ENCODE measurements at places on chromosomes 1 and 21.

- DNase-seq: peak; percentile 78
Observed at GRCh38 chr21:34544032-34544496, 32.1 kb upstream of the KCNE1 start.

- no peak for DNase-seq
Observed at GRCh38 chr1:178544531-178544930, 31.6 kb downstream of the TEX35 start.

- peak; percentile 57 for DNase-seq
Observed at GRCh38 chr1:109556563-109556962, 8.1 kb downstream of the GNAI3 start.

DNA sequence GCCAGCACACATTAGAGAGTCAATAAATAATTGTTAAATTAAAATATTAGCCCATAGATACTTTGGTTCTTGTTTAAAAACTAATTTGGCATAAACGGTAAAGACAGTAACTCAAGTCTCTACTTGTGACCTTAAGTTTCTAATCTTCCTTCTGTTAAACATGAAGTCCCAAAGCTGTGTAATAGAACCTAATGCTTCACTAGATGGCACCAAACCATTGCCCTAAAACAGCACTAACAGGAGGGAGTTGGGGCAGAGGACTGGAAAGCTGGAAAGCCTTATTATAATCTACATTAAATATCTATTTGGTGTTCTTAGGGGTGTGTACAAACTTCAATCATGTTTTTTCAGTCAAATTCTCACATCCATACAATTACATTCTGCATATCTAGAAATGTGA, 176.7 kb downstream of the OLFM3 start:
- DNase-seq: peak; percentile 30

GRCh38 chr1:162756523-162756922, 34.0 kb upstream of the HSD17B7 start:
- DNase-seq: peak; percentile 82

GRCh38 chr1:210677533-210677932, 348.8 kb downstream of the HHAT start:
- DNase-seq: no peak

GRCh38 chr1:201272799-201273198, 10.5 kb upstream of the PKP1 start:
- no peak for DNase-seq

DNA sequence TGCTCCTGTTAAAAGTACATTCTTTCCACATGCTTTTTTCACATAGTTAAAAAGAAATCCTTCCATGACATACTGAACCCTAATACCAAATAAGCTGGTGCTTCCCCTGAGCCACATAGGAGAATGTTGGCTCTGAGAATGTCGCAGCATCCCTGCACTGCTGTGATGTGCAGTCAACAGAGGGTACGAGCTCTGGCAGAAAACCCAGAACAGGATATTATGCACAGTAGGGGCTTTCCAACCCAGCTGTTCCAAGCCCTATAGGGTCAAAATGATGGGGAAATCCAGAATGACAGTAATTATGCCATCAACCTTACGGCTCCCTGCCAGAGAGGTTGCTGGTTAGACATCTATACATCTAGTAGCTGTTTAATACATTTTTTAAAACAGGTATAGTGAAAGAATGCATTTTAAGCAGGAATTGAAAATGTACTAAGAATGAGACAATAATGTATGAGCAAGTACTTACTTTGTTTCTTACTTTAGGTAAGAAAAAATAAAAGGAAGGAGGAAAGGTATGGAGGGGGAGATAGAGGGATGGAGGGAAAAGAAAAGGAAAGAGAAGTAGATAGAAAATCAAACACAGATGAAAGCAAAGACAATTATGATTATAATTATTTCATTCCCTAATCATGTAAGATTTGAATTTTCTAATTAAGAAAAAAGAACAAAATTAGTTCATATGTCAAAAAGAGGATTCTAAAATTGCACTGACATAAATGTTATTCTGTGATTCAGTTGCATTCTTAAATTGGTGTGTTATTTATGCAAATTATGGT, 126.0 kb downstream of the NR5A2 start:
- no peak for DNase-seq

DNA sequence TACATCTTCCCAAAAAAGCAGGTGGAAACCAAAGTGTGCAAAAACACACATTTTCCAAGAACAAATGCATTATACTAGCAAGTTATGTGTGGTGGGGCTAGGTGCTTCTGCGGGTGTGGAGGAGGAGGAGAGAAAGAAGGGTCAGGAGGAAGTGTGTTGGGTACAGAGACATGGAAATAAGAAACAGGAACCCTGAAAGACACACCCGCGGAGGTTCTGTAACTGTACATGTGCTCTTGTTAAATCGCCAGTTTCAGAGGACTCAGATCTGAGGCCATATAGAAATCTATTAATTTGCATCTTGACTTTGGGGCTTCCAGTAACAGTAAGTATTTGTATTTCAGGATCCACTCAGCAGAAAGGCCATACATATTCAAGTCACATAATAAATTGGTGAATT, 30.9 kb downstream of the ERG start:
- no peak for DNase-seq

DNA sequence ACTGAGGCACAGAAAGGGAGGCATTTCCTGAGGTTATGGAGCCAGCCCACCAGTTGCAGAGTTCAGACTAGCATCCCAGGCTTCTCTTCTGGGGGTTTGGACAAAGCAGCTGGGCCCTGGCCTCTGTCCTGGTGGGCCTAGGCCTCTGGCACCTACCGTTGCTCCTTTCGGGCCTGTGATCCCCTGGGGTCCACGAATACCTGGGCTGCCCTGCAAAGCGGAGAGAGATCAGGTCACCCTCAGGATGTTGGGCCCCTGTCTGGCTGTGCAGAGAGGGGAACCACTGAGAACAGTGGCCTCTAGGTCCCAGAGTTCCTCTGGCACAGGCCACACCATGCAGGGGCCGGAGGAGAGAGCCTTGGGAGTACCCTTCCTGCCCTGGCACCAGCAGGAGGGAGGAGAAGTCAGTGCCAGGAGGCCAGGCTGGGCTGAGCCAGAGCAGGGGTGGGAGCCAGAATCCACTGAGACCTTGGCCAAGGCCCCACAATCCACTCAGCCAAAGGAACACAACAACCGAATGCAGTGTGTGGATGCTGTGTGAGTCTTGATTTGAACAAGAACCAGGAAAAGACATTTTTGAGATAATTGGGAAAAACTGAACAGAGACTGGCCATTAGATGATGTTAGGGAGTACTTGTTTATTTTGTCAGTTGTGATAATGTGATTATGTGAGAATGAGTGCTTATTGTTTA, 8.9 kb downstream of the COL9A2 start:
- no peak for DNase-seq

DNA sequence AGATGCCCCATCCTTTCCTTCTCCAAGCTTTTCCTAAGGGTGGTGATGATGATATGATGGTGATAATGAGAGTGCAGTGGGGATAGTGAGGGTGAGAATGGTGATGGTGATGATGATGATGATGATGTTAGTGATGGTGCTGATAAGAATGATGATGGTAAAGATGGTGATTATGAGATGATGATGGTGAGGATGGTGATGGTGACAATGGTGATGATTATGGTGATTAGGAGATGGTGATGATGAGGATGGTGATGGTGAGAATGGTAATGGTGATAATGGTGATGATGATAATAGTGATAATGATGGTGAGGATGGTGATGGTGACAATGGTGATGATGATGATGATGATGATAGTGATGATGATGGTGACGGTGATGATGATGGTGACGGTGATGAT, 4.0 kb downstream of the BSND start:
- DNase-seq: no peak

DNA sequence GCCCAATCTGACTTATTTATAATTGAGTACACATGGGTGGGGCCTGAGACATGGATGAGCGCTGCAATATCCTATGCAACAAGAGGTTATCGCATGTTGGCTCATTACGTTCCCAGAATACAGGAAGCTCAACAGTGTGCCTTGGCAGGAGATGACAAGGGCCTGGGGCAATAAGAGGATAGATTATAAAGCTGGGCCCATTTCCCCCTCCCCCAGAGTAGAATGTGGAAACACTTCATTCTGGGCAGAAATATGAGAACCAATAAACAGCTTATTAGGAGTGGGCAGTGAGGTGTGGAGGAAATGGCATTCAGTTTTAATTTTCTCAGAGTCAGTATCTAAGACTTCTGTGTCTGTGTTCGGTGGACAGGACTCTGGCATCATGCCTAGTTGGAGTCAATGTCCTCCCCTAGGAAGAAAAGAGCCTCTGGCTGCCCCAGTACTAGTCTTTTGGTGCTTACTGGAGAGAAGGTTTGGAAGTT, 92.8 kb downstream of the PIK3R3 start:
- peak; percentile 43 for DNase-seq

GRCh38 chr21:34229353-34229752, 134.5 kb upstream of the KCNE2 start:
- no peak for DNase-seq

DNA sequence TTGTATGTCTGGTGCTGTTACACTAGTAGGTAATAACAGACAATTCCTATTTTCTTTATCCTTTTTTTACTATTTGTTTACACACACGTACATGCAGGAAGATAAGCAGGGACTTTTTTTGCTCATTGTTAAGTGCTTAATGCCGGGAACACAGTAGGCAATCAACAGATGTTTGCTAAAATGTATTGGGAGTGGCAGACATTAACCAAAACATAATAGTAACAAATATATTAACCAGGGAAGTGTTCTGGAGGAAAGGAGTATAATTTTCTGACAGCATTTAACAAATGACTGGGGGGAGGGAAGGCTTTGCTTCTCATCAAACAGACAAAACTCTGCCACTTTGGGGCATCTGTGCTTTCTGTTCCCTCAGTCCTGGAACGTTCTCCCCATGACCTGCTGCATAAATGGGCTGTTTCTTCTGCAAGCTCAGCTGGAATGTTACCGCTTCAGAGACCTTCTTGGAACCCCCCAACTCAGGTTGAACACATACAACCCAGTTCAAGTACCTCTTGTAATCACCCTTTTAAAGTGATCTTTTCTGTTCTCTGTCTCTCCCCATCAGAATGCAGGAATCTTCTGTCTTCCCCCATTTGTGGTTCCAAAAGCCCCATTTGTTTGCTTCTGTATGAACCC, 2.1 kb downstream of the CR1L start:
- DNase-seq: no peak

DNA sequence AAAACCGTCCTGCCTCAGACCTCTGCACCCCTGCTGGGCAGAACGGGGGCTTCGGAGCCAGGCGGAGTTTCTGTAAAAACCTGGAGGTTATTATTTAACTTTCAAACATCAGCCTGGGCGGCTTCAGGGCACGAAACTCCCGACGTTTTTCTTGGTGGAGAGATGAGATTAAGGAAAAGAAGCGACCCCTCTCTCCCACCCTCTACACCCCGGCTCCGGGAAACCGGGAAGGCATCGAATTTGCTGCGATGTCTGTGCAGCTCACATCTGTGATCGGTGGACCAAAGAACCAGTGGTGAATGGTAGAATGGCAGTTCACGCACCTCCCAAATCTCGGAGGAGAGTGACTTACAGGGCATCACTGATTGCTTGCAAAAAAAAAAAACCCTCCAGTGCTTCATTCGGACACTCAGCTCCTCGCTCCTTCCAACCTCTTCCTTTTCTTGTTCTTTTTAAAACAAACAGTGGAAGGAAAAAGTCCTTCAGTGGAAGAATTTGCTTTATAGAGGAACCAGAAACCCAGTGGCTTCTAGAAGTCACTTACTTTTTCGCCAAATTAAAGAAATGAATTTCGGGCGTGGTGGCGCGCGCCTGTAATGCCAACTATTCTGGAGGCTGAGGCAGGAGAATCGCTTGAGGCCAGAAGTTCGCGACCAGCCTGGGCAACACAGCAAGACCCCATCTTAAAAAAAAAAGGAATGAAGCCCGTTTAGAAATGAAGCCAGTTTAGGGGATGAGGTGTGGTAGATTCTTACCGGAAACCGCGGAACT, 884 bp downstream of the PHACTR4 start:
- peak; percentile 76 for DNase-seq

DNA sequence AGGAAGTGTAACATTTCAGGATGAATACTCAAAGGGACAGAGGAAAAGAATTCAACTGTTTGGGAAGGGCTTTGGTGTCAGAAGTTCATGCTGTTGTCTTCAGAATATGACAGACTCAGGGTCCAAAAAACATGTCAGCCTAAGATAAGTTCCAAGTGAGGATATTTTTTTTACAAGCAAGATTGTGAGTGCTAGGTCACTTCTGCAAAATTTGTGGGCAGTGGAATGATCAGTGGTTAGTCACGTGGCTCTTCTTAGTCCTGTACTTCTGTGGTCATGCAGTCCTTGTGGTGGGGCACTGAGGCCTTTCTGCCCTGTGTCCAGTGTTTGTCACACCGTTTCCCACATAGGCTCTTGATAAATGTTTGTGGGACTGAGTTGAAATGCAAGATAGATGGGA, 5.2 kb downstream of the RGL1 start:
- no peak for DNase-seq

DNA sequence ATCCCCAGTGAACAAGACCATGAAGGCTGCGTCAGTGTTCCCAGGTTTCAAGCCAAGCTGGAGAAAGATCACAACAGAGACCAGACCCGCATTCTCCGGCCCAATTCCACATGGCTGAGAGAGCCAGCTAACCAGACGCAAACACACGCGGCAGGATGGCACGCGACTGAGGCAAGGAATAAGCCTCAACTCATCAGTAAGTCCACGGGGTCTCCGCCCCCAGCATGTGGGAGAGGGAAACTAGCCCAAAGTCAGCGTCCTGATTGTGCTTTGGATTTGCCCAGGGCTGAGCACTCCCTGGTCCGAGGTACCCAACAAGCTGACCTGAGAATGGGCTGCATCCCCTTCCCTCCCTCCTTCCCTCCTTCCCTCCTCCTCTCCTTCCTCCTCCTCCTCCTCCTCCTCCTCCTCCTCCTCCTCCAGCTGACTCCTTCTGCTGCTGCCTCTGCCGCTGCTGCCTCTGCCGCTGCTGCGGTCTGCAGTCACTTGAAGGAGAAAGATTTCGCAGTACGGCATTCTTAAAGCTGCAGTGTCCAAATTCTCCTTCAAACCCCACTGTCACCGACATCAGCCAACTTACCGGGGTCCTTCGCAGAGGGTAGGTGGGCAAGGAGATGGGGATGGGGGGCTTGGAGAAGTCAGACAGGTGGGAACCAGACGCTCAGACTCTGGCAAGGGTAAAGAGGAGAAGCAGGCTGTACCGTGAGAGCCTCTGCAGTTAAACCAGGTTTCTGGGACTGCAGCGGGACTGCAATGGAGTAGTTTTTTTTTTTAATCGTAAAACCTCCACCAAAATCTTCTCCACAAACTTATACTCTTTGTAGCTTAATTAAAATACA, 33.0 kb upstream of the H6PD start:
- peak; percentile 92 for DNase-seq

DNA sequence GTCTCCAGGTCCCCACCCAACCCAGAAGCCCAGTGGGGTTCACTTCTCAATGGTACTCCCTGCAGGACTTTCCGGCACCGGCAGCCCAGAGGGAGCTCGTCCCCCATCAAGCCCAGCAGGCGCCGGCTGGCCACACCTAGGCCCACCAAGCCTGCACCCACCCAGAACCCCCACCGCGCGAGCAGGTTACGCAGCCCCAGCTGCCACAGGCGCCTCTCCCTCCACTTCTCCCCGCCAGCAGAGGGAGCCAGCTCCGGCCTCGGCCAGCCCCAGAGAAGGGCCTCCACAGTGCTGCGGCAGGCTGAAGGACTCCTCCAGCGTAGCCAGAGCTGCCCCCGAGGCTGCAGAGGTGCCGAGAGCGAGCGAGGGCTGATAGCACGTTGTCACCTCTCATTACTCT, 722.3 kb downstream of the PLA2G4A start:
- no peak for DNase-seq
